ENCODE measurements at places on chromosomes 11 and 22.

- DNase-seq, result peak; percentile 1
Measured at GRCh38 chr11:112085822-112086421, 634 bp downstream of the TIMM8B start.

GRCh38 chr11:46537537-46538295 lies 56.1 kb downstream of the AMBRA1 start:
- peak; percentile 68 for DNase-seq

DNA sequence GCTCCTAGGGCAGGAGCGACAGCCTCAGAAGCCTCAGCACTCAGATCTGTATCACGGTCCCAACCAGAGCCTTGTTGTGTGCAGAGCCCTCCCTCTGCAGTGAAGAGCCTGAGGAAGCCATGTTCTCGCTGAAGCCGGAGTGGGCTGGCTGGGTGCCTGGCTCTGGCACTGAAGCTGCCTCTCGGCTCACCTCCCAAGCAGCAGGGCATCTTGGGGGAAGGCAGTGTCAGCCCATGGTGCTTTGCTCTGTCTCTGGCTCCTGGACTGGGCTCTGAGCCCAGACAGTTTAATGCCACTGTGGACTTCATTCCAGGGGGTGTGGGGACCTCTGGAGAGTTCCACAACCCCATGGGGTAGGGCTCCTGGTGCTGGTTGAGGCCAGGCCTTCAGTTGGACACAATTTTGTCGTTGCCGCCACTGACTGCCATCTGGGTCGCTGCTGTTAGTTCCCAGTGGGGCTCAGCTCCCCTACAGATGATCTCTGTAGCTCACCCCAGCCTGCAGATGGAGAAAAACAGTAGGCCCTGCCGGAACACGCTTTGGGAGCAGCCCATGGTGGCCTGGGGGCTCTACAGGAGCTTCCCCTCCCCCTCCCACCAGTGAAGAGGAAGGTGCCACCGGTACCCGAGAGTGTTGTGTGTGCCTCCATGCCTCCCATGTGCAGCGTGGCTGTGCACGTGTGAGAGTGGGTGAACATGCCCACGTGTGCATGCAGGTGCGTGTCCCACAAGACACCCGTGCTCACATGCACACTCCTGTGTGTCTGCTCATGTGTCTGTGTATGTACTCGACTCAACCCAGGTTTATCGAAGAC lies 86.5 kb upstream of the B3GAT1 start:
- DNase-seq, result no peak

DNA sequence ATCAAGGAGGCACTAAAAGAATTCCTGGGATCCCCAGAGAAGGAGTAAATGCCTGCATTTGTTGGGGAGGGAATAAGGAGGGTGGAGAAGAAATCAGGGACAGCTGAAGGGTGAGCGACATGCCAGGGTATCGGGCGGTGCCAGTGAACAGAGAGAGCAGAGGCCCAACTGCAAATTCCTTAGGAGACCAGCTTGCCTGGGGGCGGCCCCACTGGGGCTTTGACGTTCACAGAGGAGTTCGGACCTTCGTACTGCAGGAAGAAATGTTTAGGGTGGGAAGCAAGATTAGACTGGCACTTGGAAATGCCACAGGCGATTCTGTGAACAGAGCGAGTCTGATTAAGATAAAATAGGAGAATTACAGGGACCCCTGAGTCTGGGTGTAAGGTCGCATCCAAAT lies 65.1 kb upstream of the FGF3 start:
- DNase-seq, result no peak

DNA sequence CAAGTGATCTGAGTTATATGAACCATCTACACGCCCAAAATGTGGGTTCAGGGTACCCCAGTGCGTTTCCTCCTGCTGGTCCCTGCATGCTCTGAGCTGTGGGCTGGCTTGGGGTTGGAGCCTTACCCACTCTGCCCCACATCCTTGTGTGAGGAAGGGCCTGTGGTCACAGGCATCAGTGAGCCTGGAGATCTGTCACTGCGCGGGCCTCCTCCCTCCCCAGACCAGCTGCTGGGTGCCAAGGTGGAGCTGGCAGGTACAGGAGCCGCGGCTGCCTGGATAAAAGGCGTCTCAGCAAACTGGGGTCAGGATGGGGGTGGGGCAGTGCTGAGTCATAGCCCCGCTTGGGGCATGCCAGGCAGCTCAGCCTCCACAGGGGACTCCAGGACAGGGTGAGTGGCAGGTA lies 17.9 kb downstream of the GNAZ start:
- no peak for DNase-seq

DNA sequence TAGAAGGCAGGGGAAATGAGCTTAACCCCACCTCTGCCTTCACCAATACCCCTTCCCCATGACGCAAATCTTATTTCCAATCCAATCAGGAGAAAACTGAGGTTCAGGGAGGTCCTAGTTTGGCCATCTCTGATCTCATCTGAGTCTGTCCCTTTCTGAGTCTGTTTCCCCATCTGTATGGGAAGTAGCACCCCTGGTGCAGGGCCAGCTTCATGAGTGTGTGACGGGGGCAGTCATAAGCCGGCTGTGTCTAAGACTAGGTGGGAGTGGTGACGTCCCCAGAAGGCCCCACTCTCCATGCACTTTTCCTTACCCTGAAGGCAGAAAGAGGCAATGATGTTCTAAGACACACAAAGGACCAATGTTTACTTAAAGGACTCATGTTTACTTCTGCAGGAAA lies 72.3 kb downstream of the MN1 start:
- DNase-seq, result no peak

DNA sequence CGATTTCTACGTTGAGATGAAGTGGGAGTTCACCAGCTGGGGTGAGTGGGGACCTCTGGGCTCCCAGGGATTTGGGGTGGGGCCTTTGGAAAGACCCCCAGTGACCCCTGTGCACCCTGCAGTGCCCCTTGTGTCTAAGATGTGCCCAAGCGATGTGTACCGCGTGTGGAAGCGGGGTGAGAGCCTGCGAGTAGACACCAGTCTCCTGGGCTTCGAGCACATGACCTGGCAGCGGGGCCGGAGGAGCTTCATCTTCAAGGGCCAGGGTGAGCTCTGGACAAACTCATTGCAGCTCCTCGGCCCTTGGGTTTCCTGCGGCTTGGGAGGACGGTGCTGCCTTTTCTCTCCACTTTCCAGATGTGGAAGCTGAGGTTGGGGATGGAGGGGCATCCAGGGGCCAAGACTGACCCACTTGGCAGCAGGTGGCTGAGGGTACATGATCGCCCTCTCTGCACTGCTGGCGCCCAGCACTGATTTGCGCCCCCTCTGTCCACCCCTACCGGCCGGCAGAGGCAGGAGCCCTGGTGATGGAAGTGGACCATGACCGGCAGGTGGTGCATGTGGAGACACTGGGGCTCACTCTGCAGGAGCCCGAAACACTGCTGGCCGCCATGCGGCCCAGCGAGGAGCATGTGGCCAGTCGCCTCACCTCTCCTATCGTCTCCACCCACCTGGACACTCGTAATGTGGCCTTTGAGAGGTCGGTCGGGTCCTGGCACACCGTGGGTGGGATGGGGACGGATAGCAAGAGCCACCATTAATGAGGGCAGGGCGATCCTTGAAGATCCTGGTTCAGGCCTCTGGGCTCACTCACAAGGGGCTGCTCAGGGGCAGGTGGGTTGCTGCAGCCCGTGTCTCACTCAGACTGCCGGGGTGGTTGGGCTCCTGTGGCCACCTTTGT lies 2.6 kb downstream of the ANKRD13D start:
- no peak for DNase-seq

Measured in NCI-H1694 treated with DMSO at 0.1 percent for 48 hours (cell line).